ENCODE measurements at places on chromosomes 1 and 21.

- DNase-seq = no peak
These were observed 43.1 kb downstream of the HOOK1 start for GRCh38 chr1:59857679-59858354.

DNA sequence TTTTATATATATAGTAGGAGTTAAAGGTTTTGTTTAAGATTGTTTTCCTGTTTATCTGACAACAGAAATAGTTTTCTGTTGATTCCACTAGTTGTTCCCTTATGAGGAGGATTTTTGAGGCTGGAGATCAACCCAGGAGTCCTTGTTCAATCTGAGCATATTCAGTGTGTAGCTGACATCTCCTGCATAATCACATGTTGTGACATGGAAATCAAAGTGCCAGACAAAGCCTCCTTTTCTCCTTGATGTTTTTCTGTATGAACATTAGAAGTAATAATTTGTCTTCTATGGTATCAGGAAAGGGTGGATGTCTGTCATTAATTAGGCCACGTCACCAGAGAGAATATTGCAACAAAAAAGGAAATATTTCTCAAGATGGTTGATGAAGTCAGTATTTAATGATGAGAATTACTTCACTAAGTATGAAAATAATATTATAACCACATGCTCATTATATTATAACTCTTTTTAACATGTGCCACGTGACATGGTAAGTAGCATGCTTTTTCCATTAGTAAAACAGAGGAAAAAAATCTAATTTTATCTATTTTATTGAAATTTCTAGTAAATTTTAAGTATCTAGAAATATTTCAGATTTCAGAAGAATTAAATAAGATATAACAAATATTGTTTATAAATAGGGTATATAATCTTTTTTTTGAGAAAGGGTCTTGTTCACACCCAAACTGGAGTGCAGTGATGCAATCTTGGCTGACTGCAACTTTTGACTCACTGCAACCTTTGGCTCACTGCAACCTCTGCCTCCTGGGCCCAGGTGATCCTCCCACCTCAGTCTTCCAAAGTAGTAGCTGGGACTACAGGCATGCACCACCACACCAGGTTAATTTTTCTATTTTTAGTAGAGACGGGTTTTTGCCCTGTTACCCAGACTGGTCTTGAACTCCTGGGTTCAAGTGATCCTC, 223.5 kb downstream of the HMCN1 start:
- DNase-seq = no peak

DNA sequence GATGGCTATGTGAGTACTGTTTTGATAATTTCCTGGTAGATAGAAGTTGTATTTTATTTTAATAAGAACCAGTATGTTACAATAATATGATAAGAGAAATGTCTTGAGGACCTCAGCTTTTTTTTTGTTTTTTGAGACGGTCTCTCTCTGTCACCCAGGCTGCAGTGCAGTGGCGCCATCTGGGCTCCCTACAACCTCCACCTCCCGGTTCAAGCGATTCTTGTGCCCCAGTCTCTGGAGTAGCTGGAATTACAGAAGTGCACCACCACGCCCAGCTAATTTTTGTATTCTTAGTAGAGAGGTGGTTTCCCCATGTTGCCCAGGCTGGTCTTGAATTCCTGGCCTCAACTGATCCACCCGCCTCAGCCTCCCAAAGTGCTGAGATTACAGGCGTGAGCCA, 968.1 kb upstream of the ADGRL4 start:
- DNase-seq = no peak

- no peak for DNase-seq
These were observed 50.2 kb upstream of the ACTRT2 start for GRCh38 chr1:2971101-2971501.

DNA sequence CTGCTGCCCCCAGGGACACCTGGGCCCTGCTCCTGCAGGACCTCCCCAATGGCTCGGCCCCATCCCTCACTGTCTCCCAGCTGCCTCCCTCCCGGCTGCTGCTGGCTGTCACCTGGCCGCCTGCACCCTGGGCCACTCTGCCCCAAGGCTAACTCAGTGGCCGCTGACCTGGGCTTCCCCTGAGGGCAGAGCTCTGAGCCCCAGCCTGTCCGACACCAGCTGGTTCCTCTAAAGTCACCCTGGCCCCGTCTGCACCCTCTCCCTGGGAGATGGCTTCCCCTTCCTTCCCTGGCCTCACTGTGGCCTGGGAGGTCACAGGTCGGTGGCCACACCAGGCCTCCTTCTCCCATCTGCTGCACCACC, 15.0 kb downstream of the ITGB2 start:
- no peak for DNase-seq

GRCh38 chr1:177593105-177593504, 376.8 kb downstream of the SEC16B start:
- no peak for DNase-seq

- DNase-seq = no peak
These were observed 72.7 kb upstream of the TINAGL1 start for GRCh38 chr1:31503570-31503969.

DNA sequence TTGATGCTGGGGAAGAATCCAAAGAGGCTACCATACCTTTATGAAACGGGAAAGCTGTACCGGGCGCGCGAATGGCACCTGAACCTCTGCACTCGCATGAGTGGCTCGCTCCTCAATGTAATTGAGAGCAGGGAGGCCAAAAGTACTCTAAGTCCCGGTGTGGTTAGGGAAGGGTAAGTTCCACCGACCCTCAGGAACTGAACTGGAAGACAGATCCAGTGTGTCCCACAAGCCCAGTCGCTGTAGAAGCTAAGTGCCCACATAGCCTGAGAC, 1.0 kb downstream of the GATAD2B start:
- no peak for DNase-seq

DNA sequence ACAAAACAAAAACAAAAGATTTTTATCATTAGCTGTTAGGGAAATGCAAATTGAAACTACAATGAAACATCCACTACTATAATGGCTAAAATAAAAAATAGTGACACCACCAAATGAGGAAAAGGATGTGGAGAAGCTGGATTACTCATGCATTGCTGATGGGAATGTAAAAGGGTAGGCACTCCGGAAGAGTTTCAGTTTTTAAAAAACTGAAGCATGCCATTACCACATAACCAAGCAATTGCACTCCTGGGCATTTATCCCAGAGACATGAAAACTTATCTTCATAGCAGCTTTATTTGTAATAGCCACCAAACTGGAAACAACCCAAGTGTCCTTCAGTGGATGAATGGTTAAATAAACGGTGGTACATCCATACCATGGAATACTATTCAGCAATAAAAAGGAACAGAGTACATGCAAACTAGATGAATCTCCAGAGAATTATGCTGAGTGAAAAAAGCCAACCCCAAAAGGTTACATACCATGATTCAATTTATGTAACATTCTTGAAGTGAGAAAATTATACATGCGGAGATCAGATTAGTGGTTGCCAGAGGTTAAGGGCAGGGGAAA, 14.5 kb upstream of the CFAP298 start:
- DNase-seq = no peak

GRCh38 chr1:93672477-93673162, 9.0 kb downstream of the BCAR3 start:
- DNase-seq = no peak

DNA sequence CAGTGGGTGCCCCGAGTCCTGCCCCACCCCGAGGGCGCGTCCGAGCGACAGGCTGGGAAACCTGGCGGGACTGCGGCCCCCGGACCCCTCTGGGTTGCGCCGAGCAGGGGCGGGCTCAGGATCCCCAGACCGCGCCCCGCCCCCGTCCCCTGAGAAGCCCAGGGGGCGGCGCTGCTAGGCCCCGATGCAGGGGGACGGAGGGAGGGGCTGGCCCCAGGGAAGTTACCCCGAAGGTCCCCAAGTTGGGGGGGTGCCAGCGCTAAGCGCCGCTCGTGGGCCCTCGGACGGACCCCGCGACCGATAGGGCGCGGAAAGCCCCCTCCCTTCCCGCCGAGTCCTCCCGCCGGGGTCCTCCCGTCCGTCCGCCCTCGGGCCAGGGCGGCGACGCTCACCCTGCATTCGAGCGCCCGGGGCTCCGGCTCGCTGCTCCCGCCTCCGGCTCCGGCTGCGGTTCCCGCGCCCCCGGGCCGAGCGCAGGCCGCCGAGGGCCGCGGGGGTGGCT, 414 bp downstream of the GPR153 start:
- DNase-seq = no peak

Measured in CD4-positive, alpha-beta T cell treated with Interleukin-6 at 100 ng/mL for 8 hours (primary cell).